ENCODE measurements at places on chromosomes 11 and 22.

GRCh38 chr11:130808541-130808940 lies 107.7 kb downstream of the SNX19 start:
- DNase-seq, result no peak

GRCh38 chr11:133222425-133223330 lies 309.6 kb downstream of the OPCML start:
- no peak for DNase-seq

DNA sequence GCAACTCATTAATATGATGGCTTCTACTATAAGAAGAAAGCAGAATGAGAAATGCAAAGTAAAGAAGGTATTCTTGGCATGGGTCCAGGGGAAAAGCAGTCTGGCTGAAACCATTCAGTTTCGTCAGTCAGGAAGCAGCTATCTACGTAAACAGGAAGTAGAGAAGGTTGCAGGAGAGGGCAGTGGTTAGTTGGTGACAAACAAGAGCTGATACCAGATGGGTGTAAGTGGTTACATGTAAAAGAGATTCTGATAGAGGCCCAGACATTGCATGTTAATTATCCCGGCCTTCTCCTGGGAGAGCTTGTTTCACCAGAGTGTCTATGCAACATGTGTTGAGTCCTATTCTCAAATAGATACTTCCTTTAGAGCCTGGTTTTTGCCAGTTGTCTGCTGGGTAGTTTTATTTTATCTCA lies 58.4 kb upstream of the PSMA1 start:
- DNase-seq, result no peak

DNA sequence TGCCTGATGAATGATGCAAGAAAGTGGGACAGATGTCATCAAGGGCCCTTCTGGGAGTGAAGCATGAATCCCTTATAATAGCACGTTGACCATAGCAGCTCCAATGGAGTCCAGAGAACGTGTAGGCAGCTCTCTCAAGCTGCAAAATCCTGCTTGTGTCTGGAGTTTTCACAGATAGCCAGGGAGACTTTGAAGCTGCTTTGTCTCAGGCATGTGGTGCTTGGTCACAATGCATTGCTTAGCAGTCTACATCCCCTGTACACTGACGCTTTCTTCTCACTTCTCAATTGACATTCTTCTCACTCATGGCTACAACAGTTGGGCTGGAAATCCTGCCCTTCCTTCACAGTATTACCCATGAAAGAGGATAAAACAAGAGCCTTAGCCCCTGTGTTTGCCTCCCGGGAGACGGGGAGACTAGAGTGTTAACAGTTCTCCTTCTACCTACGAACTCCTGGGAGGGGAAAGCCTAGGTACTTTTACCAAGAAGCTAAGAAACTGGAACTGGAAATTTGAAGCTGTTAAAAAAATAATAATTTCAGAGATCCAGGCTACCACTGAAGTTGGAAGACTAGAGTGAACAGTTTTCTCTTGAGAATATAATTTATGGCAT lies 20.7 kb upstream of the MMP7 start:
- DNase-seq, result no peak

DNA sequence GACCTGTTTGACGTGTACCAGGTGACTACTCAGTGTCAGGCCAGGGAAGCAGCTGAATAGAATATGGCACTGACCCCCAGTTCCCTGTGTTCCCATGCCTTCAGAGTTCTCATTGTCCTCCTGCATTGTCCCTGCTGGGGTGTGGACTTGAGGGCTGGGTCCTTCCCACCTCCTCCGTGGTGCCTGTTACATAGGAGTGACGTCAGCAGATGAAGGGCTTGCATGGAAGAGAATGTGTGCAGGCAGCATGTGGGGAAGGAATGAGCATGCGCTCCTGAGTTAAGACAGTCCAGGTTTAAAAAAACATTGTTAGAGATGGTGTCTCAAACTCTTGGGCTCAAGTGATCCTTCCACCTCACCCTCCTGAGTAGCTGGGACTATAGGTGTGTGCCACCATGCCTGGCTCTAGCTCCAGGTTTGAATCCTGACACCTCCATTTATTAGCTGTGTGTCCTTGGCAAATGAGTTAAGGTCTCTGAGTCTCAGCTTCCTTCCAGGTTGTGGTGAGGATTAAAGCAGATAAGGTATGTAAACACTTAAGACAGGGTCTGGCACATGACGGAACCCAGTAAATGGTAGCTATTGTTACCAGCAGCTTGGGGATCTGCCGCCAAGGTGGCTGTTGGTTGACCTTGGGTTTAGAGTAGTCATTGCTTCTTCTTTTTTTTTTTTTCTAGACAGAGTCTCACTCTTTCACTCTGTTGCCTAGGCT lies 7.5 kb upstream of the SOX10 start:
- DNase-seq, result no peak

DNA sequence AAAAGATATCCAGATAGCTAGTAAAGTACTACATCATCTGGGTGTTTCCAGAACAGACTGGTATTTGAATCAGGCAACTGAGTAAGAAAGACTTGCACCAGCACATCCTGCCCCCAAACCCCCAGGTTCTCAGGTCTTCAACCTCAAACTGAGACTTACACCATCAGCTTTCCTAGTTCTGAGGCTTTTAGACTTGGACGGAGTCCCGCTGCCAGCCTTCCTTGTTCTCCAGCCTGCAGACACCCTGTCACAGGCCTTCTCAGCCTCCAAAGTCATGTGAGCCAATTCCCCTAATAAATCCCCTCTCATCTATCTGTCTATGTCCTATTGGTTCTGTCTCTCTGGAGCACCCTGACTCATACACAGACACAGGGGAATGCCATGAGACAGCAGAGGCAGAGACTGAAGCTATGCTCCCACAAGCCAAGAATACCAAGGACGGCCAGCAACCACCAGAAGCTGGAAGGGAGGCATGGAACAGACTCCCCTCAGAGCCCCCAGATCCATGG lies 10.9 kb downstream of the SMCO4 start:
- DNase-seq, result no peak

GRCh38 chr11:132638423-132638822 lies 893.9 kb downstream of the OPCML start:
- no peak for DNase-seq

GRCh38 chr22:34105461-34106062 lies 185.3 kb upstream of the LARGE1 start:
- DNase-seq, result peak; percentile 56

DNA sequence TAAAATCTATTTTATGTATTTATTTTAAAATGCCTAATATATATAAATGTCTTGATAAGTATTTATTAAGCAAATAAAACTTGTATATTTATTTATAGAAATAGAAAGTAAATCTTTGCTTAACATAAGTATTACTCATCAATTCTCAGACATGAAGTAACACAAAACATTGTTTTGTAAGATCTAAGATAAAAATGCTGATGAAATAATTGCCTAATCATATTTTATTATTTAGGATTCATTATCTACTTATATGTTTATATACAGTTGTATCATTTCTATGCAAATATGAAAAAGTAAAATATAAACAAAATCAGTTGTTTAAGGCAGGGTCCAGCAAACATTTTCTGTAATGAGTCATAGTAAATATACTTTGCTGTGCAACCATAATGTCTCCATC lies 507.8 kb upstream of the CNTN5 start:
- DNase-seq, result no peak

DNA sequence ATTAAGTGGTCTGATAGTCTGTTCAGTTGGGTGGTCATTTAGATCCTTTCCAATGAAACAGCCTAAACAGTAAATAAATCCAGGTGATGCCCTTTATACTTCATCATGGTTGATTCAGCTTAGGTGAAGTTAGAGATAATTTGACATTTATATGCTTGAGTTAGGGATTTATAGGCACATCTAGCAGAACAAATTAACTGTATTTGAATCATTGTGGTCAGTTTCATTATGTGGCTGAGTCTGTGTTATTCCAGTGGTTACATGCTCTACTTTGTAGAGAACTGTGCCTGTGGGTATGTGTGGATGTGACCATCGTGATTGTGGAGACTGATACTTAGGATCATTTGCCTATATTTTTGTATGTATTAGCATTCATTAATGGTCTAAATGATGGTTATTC lies 194.6 kb downstream of the DDX10 start:
- no peak for DNase-seq

DNA sequence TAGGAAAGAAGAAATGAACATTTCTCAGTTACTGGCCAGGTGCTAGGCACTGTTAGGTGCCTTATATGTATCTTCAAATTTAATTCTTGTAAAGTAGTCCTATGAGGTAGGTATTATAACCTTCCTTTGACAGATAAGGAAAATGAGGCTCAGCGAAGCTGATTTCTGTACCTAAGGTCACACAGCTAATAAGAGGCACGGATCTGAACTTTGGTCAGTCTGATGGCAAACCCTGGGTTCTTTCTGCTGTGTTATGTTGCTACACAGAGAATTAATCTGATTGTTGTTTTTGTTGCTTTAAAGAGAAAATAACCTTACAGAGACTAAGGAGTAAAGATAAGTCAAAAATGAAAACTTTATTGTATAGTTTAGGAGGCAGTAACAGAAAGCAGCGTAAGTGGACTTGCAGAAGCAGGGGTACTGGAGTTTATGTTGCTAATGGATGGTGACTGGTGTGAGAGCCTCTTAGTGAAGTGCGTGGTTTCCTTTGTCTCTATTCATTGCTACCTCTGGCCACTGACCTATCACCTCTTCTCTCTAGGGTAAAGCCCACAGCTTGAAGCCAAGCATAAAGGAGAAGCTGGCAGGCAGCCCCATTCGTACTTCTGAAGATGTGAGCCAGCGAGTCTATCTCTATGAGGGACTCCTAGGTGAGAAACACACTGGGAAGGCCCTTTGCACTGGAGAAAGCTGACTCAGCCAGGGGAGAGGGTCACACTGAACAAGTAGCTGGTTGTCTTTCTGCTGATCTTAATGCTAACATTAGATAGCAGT lies 38.3 kb downstream of the MADD start:
- peak; percentile 53 for DNase-seq

GRCh38 chr11:30509364-30509763 lies 76.8 kb downstream of the MPPED2 start:
- no peak for DNase-seq

DNA sequence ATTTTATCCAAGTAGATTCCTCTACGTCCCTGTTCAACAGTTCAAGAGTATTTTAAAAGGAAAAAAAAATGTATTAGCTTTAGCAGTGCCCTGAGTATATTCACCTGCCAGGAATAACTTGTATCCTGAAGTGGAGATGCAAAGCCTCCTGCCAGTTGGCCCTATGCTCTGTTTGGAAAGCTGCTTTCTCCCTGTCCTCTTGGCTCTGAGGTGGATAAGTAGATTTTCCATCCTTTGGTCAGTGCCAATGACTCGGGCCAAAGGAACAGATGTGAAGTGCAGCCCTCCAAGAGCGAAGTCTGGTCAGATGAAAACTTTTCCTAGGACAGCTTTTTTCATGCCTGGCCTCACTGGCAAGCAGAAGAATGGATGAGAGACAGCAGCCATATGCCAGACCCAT lies 839.9 kb upstream of the TENM4 start:
- DNase-seq, result no peak

DNA sequence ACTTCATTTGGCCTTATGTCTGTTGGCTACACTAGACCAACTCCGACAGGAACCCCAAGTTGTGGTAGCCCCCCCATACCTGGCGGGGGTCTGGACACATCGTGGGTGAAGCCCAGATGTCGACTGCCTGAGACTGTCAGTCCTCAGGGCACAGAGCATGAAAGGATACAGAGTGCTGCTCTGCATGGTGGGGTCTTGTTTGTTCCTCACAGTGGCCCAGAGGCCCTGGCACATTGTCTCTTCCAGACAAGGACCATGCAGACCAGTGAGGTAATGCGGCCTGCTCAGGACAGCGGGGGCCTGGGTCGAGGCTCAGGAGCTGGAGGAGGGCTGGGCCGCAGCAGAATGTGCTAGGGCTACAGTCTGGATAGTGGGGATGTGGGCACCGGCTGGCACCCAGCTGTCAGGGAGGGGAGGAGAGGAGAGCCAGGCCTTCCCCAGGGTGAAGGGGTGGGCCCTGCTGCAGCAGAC lies 14.6 kb downstream of the CAPN5 start:
- DNase-seq, result peak; percentile 40

DNA sequence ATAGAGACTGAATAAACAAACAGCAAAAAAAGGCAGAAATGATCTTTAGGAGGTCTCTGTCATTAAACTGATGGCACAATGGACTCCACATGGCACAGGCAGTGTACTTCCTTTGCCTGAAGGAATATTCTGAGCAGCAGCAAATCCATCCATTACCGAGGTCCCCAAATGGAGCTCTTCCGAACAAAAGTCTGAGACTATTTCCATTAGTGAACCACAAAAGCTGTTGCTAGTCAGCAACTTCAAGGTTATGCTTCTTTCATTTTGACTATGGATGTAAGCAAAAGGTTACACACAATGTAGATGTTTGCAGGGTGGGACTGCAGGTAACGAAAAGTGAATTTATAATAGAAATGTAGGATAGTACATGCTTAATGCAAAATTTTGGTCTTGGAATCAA lies 14.5 kb downstream of the NARS2 start:
- no peak for DNase-seq

GRCh38 chr11:22416462-22416861 lies 78.3 kb downstream of the SLC17A6 start:
- DNase-seq, result no peak

DNA sequence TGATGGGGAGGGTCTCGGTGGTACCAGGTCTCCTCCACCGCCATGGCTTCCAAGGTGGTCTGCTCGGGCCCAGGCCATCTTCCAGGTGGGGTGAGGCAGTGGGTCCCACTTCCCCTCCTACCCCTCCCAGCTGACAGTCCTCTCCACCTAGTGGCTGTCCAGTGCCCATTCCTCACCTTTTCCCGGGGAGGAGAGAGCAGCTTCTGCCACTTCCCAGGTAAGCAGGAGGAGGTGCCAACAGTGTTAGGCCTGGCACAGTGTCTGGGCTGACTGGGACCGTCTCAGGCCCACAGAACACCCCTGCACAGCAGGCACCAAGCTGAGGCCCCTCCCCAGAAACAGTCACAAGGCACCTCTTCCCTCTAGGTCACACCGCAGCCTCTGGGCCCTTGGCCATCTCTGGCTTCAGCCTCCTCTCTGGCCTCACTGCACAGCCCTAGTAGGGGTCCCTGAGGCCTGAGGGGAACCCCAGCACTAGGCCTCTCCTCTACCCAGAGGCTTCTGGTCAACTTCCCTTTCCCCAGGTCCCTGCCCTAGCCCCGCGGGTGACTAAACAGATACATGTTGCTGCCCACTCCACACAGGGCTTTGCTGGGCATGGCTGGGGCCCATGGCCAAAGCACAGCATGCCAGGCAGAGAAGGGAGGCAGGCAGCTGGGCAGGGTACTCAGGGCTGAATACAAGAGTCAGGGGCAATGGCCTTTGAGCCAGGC lies 2.3 kb upstream of the ANKRD13D start:
- peak; percentile 83 for DNase-seq

GRCh38 chr22:43128116-43128515 lies 15.1 kb downstream of the MCAT start:
- DNase-seq, result no peak

- no peak for DNase-seq
Observed at GRCh38 chr11:118868659-118869058, 15.0 kb upstream of the CXCR5 start.
